ENCODE measurements at places on chromosomes 7 and 10.

DNA sequence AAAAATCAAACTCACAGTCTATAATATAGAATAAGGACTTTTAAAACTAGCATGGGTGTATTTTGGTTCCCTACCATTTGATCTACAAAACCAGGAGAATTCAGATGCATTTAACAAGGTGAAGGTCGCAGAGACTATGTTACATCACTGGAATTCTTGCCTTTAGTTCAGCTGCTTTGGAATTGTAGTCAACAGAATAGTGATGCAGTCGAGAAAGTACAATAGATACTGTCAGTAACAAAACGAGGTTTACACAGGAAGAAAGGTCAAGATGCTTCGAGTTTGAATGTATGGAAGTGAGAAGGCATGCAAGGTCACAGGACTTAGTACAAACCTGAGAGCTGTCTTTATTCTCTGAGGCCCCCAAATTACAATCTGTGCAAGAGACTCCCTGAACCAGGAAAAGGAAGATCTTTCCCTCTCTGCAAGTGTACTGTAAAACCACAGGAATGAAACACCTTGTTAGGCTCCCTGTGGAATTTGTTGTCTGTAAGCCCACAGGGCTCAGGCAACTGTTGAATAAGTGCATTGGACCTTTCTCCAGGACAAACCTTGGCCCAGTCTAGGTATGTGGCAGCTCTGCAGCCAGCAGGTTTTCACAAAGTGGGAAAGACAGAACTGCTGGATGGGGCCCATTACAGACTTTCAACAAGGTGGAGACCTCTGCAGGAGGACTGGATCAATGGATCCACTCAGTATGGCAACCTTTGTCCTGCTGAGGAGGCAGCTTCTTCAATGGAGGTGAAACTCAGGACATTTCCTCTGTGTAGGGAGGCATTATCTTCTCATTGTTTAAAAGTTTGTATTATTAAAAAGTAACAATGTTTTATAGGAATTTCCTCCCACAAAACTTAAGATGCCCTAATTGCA is 101.1 kb upstream of the GSDME start:
- DNase-seq, result no peak

DNA sequence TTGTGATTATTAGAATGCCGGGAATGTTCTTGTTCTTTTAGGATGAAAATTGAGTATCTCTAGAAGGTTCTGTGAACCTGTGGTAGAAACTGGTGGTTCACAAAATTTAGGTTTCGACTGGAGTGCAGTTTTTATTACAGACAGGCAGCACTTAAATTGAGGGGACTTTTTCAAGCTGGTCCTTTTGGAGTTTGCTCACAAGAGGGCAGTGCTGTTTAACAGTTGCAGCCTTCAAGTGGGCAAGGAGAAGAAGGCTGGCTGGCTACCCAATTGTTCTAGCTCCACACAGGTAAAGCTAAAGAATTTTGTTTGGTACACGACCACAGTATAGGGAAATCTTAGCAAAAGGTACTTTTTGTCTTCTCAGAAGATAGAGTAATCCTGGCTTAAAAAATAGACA is 233.6 kb downstream of the SNX13 start:
- DNase-seq, result peak; percentile 76

GRCh38 chr10:78079411-78079810 is 45.7 kb downstream of the RPS24 start:
- no peak for DNase-seq

- no peak for DNase-seq
These were observed 17.2 kb downstream of the CEP41 start for GRCh38 chr7:130423501-130424037.

GRCh38 chr10:125232841-125233240 is 72.5 kb upstream of the CTBP2 start:
- no peak for DNase-seq

DNA sequence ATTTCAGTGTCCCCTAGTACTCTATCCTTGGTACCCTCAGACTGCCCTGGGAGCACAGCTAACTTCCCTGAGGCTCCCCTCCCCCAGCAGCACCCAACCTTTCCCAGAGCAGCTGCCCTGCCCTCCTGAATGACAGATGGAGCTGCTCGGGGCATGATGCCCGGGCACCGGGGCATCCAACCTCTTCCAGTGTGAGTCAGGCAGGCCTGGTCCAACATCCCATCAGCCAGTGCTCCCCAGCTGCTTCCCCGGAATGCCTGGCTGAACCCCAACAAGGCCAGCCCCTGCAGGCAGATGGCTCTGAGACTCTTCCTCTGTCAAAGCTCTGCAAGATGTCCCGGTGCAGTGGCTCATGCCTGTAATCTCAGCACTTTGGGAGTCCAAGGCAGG is 11.9 kb upstream of the TSPAN15 start:
- no peak for DNase-seq

DNA sequence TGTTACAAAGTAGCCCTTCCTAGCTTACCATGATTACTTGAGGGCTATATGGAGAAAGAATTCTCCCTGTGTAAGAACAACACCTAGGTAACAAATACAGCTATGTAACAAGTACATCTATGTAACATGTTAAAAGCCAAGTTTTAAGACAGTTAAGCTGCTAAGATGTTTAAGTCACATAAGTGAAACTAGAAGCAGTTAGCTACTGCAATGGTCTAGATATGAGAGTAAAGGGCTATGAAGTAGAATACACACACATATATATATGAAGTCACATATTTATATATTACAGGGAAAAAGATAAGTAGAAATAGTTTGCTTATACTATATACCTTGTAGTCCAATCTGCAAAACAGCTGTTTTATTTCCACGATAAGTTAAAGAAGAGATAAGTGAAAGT is 14.4 kb downstream of the POT1 start:
- DNase-seq, result no peak

DNA sequence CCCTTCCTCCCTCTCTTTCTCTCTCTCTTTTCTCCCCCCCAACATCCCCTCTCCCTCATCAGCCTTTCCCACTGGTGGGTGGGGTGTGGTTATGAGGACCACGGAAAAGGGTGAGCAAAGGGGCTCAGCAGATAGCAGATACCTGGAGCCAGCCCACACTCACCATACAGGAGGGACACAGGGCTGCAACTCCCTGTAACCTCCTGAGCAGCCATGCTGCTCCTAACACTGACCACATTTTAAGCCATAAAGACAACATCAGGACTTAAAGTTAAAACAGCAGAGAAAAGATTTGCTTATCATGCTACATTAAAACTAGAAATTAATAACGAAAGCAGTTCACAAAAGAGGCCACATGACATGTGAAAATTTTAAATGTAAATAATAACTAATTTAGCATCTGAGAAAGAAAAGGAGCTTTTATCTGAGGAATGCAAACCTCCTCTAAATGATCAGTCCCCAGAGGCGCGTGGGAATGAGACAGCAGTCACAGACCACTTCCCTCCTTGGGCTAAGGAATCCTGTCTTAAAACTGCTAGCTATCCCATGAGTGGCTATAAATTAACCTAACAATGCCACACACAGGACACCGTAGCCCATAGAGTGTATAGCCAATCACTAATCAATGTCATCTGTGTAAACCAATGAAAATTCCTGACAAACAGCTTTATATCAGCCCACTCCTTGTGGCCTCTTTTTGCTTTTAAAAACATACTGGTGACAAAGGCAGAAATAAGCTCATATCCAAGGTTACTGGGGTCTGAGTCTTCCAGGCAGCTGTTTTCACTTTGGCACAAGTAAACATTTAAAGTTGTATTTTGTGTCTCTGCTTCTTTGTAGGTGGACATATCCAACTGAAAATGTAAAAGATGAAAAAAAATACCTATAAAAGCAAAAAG is 33.3 kb downstream of the PKD1L1 start:
- DNase-seq, result no peak

DNA sequence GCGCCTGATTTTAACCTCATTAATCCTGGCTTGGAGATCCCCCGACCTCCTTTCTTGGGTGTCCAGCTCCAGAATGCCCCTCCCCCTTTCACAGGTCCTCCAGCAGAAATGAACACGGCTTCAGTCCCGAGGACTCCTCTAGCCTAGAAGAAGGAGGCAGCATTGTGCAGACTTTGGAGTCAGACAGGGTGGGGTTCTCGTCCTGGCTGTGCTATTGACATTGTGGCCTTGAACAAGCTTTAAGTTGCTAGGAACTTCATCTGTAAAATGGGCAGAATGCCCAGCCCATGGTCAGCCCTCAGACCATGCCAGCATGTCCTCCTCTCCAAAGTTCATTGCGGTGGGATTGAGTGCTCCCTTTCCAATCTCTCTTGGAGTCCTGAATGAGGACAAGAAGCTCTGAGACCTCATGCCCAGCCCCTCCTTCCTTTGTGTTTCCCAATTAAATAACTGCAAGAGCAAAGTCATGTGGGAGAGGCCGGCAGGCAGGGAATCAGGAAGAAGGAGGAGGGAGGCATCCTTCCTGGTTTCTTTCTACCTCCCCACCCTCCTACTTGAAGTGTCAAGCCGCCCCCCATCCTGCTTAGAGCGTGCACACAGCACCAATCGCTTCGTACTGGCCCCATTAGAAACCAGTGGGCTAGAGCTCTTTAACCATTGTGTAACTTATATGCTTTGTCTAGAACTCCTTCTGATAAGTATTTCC is 86.4 kb downstream of the RBM20 start:
- DNase-seq, result no peak

GRCh38 chr10:48517911-48518811 is 86.7 kb downstream of the ARHGAP22 start:
- DNase-seq, result no peak

- no peak for DNase-seq
These were observed 606.5 kb upstream of the PFKP start for GRCh38 chr10:2460812-2461211.

GRCh38 chr10:124049484-124049883 is 43.9 kb downstream of the CHST15 start:
- no peak for DNase-seq

- DNase-seq, result no peak
These were observed 66.9 kb upstream of the ARHGAP21 start for GRCh38 chr10:24790599-24790998.

DNA sequence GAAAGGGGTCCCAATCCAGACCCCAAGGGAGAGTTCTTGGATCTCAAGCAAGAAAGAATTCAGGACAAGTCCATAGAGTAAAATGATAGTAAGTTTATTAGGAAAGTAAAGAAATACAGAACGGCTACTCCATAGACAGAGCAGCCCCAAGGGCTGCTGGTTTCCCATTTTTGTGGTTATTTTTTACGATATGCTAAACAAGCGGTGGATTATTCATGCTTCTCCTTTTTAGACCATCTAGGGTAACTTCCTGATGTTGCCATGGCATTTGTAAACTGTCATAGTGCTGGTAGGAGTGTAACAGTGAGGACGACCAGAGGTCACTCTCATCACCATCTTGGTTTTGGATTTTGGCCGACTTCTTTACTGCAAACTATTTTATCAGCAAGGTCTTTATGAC is 1033.4 kb downstream of the SORCS3 start:
- no peak for DNase-seq

DNA sequence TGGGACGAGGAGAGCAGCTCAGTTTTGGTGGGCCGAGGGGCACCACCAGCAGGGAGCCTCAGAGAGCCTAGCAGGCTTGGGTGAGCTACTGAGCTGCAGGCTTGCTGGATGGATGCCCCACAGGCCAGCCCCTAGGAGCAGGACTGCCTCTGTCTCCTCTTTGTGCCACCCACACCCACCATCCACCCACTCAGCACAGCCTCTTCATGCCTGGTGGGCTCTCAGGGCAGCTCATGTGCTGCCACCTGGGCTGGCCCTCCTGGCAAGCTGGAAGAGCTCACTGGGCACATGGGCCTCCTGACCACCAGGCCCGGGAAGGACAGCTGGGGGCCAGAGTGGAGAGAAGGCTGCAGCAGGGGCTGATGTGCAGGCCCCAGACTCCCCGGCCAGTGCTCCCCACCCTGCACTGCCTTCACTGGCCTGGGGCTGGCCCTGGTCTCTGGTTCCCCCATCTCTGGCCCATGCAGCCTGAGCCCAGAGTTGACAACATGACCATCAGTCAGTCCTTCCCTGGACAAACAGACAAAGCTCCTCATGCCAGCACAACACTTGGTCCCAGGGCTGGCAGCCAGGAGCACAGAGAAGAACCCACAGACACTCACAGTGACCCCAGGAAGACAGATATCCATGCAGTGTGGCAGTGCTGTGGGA is 8.2 kb downstream of the RASGEF1A start:
- DNase-seq, result no peak

DNA sequence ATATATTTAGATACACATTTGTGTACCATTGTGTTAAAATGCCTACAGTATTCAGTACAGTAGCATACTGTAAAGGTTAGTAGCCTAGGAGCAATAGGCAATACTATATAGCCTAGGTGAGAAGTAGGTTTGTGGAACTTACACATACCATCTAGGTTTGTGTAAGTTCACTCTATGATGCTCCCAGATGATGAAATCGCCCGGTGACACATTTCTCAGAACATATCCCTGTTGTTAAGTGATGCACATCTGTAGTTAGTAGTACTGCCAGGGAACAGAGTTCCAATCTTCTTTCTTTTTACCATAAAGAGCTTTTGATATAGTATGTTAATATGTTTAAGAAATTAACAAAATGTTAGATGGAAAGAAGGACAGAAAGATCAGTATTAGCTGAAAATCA is 138.2 kb downstream of the SNX13 start:
- DNase-seq, result no peak

GRCh38 chr10:82668221-82668895 is 793.4 kb downstream of the NRG3 start:
- peak; percentile 36 for DNase-seq

DNA sequence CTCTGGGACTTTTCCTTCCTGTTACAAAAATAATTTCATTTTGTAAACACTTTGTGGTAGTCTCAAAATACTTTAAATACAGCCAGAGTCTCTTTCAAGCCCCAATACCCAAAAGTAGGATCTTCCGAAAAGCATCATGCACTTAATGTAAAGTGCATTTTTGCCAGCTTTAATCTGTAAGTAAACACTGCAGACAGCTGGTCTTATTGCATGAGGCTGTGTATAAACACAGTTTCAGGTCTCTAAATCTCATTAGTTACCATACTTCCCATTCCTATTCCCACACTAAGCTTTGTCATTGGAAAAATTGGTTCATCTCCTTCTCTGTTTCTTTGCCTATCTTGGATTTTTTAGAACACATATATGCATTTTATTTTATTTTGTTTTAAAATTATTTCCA is 87.6 kb upstream of the GNAI1 start:
- DNase-seq, result no peak
